ENCODE measurements at places on chromosomes 16 and 17.

GRCh38 chr16:79286646-79287423, 313.7 kb downstream of the MAF start:
- peak; percentile 23 for DNase-seq
- no peaks in the 10 kb centered on the region for H3K27me3 ChIP-seq
- H3K4me1 ChIP-seq = no peaks in the 10 kb centered on the region
- no peaks in the 10 kb centered on the region for H3K36me3 ChIP-seq
- peak overlapping the region; percentile 50 for H3K4me3 ChIP-seq

- H3K4me3 ChIP-seq = no peak within 1 kb of the TSS
- peaks cover 8% of the 10 kb centered on the region for H3K4me1 ChIP-seq
- H3K27ac ChIP-seq = no peak within 1 kb of the TSS
- peak; percentile 39 for DNase-seq
- H3K36me3 ChIP-seq = no peaks in the 10 kb centered on the region
These were observed at the start of gene BTBD17 for GRCh38 chr17:74361230-74362068. TSS of gene BTBD17 (minus strand) at chr17:74361868. CDS start at chr17:74361819, 49 bp downstream.

- H3K27me3 ChIP-seq = no peaks in the 10 kb centered on the region
- H3K27ac ChIP-seq = no peak overlapping the region
- no peaks in the 10 kb centered on the region for H3K4me1 ChIP-seq
- H3K4me3 ChIP-seq = no peak overlapping the region
These were observed 76.9 kb downstream of the NF1 start for GRCh38 chr17:31171701-31172100.

DNA sequence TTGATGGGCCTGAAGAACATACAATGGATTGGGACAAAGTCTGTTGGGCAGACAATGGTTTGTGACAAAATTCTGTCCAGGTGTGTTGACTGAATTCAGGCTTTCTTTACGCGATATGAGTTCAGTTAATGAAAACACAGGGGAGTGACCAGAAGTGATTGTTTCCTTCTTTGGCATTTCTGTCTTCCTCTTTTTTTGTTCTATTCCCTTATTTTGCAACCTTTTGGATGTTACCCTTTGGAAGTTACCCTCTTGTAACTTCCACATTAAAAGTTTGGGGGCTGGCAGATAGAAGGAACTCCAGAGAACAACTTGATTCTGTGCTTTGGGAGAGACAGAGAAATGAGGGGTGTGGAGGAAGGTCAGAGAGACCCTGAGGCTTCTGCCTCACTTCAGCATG, 126.7 kb downstream of the PITPNC1 start:
- H3K27me3 ChIP-seq = no peaks in the 10 kb centered on the region
- no peaks in the 10 kb centered on the region for H3K36me3 ChIP-seq
- H3K4me1 ChIP-seq = no peaks in the 10 kb centered on the region
- H3K27ac ChIP-seq = no peak overlapping the region

DNA sequence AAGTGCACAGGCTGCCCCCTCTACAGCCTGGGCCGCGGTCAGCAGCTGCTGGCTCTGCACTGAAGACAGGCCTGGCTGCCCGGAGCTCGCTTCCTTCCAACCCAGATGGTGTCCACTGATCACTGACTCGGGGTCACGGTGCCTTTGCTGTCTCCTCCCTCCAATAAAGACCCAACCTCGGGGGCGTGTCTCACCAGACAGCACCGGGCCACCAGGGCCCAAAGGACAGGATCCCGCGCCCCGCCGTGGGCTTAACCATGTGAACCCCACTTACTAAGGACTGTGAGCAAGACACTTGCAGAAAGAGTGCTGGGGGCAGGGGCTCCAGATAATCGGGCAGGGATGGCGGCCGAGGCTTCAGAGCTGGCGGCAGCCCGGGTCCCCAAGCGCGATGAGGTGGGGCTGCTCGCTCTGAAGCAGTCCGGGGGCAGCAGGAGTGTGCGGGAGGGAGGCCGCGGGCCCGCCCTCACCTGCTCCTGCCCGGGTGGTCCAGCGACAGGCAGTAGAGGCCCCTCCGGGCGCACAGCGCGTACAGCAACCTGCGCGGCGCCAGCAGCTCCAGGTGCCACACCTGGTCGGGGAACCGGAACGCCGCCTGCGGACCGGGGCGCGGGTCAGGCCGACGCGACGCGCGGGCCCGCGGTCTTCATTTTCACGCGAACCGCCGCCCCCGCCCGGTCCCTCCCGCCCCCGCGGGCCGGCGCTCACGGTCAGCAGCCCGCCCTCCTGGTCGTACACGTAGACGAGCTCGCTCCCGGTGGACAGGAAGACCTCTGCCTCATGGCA, 502 bp downstream of the FAAP100 start:
- H3K4me3 ChIP-seq = peak overlapping the region; percentile 94
- no peak for DNase-seq
- peak overlapping the region; percentile 88 for H3K27ac ChIP-seq
- H3K27me3 ChIP-seq = no peaks in the 10 kb centered on the region
- H3K36me3 ChIP-seq = peaks cover 50% of the 10 kb centered on the region
- H3K4me1 ChIP-seq = peaks cover 19% of the 10 kb centered on the region

All from tibial nerve (tissue), 4 donors.